ENCODE measurements at places on chromosomes 2 and 18.

GRCh38 chr18:57429167-57430078, 5.8 kb upstream of the ONECUT2 start:
- no peak for DNase-seq

DNA sequence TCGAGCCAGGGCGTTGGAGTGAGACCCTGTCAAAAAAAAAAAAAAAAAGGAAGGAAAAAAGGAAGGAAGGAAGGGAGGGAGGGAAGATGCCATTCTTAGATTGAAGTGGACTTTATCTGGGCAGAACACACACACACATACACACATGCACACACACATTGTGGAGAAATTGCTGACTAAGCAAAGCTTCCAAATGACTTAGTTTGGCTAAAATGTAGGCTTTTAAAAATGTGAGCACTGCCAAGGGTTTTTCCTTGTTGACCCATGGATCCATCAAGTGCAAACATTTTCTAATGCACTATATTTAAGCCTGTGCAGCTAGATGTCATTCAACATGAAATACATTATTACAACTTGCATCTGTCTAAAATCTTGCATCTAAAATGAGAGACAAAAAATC, 564 bp upstream of the TTR start:
- DNase-seq, result no peak

- no peak for DNase-seq
Observed at GRCh38 chr2:72325592-72326422, 178.1 kb upstream of the CYP26B1 start.

DNA sequence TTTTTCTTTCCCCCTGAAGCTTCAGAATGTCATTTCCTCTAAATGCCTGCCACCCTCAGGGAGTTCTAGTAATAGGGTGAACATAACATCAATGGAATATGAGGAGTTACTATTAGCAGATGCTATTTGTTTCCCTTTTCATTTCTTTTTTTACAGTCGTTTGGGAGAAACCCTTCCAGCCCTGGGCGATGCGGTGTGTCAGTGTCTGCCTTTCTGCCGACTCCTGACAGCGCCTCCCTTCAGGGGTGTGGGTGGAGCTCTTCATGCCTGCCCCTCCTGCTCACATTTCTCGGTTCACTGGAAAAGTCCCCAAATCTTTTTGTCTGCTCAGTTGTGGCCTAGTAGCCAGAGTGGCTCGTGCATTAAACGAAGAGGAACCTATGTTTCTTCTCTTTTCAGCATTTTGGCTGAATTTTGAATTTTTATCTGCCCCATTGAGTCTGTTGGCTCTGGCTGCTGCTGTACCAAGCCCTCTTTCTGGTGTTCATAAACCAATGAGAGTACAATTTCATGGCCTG, 72.3 kb downstream of the FMNL2 start:
- no peak for DNase-seq
